Stimulated activated naive CD4-positive, alpha-beta T cell treated with Interleukin-2 at 50 U/mL for 16 hours (primary cell): ENCODE measurements at places on chromosomes 7 and 10.

DNA sequence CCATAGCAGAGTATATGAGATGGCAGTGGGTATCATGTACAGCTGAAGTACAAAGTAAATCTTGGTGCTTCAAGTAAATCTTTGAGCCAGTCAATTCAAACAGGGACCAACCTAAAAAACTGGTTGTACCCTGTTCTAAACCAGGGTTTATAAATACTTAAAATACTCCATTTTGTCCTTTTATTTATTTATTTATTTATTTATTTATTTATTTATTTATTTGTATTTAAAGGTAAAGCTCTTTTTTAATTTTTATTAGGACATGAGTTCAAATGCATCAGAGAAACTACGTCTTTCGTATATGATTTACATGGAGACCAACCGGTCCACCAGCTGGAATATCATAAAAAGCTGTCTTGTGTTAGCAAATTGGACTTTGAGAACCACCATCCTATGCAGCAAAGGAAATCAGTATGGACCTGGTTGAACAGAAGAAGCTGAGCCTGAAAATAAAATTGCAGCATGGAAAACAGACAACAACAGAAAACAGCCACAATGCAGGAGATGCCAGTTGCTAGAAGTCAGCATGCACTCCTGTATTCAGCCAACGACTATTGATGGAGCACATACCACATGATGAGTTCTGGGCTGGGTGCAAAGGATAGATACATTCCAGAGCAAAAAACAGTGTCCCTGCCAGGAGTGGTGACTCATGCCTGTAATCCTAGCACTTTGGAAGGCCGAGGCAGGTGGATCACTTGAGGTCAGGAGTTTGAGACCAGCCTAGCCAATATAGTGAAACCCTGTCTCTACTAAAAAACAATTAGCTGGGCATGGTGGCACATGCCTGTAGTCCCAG is 60.0 kb downstream of the PLXNA4 start:
- DNase-seq: no peak

DNA sequence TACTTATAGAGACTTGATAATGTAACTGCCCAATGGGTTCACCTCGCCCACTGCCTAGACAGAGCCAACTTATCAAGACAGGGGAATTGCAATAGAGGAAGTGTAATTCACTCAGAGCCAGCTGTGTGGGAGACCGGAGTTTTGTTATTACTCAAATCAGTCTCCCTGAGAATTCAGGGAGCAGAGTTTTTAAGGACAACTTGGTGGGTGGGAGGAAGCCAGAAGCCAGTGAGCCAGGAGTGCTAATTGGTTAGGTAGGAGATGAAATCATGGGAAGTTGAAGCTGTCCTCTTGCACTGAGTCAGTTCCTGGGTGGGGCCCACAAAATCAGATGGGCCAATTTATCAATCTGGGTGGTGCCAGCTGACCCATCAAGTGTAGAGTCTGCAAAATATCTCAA is 20.1 kb upstream of the C7orf33 start:
- no peak for DNase-seq

- peak; percentile 11 for DNase-seq
Measured at GRCh38 chr10:33333260-33334101, 986 bp downstream of the NRP1 start.

DNA sequence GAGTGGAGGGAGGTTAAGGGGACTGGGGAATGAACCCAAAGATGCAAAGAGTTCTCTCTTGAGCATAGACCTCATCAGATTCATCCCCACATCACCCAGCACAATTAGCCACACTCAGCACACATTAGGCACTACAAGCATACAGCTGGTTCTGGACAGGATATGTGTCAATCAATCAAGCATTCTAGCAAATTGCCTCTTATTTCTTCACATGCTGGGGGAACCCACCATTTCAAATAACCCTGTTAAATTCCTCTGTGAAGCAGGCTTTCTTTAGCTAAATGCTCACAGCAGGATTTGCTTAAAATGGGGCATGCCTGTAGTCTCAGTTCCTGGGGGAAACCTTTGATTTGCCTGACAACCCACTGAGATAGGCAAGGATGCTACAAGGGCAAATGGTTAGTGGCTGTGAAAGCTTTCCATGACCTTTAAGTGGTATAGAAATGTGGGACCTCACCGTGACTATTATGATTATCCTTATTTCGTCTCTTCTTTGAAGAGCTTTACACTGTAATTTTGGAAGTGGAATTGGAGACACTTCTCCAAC is 193.4 kb upstream of the ZMIZ1 start:
- DNase-seq: no peak

GRCh38 chr7:6071406-6071805 is 40.2 kb downstream of the ANKRD61 start:
- DNase-seq: no peak

- no peak for DNase-seq
Measured at GRCh38 chr7:74655324-74655723, 2.2 kb upstream of the GTF2I start.

- no peak for DNase-seq
Measured at GRCh38 chr7:85705076-85705475, 518.2 kb upstream of the SEMA3D start.

DNA sequence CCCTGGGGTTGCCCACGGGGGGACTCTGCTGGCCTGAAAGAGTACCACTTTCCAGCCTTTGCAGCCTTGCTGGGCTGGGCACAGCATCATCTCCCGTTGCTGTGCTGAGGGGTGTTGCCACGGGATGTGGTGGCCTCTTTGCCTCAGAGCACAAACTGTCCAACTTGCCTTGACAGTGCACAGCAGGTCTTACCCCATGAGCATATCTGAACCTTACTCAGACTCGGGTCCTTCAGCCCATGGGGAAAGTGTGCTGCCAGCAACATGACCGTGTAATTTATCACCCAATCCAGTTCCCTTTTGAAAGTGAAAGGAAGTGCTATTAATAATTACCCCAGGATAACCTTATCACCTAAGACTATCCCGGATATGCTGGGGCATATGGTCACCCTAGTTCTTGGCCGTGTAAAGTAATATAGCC is 46.8 kb downstream of the TBXAS1 start:
- DNase-seq: no peak

DNA sequence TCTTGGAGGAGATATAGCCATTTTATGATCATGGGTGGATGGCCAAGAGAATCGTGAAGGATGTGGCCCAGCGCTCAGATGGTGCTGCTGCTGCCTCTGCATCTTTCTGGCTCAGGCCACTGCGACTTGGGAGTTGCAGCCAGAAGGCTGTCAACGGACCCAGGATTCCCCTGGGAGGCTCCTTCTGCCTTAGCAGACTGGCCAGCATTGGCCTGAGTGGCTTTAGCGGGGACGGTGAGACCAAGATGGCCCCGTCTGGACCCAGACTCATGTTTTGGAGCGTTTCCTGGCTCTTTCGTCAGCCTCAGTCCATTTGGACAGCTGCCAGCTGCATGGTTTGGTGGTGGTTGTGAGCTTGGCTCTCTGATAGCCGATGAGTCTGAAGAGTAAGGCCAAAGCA is 97.2 kb downstream of the GALNT17 start:
- DNase-seq: no peak

- no peak for DNase-seq
Measured at GRCh38 chr7:39609113-39609934, 14.0 kb upstream of the RALA start.

- no peak for DNase-seq
Measured at GRCh38 chr10:92014620-92015019, 91.0 kb downstream of the BTAF1 start.

DNA sequence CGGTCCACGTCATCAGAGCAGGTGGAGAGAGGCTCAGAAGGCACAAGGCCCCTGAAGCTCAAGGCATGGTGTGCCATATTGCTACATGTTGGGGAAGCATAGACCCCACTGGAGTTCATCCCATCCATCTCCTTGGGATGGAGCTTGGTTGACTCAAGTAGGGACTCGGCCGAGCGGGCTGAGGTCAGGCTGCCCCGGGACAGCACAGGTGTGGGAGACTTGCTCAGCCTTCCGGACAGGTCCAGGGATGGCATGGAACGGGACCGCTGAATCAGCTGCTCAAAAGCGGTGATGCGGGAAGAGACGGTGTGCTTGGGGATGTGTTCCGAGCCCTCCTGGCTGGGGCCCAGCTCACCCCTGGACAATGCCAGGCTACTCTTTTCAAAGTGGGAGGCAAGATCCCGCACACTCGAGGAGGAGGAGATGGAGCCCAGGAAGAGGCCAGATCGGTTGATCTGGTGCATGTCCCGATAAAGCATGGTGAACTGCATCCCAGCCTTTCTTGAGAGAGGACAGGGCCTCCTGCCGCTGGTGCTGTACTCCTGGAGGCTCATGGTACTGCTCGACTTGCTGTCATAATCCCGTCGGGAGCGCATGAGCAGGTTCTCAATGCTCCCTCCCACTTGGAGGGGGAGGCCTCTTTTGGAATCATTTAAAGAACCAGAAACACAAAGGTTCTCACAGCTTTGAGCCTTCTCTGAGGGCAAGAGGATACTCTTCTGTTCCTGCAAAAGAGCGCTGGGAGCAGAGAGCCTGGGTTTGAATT is 65.6 kb upstream of the PDLIM1 start:
- DNase-seq: no peak

DNA sequence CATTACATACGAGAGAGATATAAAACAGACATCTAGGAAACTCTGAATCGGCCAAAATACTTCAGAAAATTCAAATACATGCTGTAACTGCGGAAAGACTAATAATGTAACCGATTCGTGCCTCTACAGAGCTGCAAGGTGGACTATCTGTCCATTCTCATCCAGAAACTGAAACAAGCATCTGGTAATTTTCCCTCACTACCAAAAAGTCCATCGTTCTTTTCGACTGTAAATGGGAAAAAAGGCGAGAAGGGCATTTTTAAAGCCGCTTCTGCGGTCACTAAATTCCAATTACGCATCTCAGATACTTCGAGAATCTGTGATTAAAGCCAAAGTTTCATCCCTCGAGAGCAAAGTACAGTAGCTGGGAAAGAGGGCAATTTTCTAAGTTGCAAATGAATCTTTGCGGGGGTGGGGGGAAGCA is 1.3 kb downstream of the OGA start:
- DNase-seq: no peak

- DNase-seq: peak; percentile 71
Measured at GRCh38 chr10:33193057-33193700, 141.3 kb downstream of the NRP1 start.

- DNase-seq: no peak
Measured at GRCh38 chr7:90155206-90155605, 937 bp downstream of the STEAP1 start.
